Hematopoietic multipotent progenitor cell treated with erythropoietin and hydrocortisone succinate and interleukin-3 and kit ligand, for 8 days (in vitro differentiated cells): ENCODE measurements at places on chromosomes 4 and X.
A peak's percentile ranks its signal among the peaks of the same experiment; 100 is the strongest.

DNA sequence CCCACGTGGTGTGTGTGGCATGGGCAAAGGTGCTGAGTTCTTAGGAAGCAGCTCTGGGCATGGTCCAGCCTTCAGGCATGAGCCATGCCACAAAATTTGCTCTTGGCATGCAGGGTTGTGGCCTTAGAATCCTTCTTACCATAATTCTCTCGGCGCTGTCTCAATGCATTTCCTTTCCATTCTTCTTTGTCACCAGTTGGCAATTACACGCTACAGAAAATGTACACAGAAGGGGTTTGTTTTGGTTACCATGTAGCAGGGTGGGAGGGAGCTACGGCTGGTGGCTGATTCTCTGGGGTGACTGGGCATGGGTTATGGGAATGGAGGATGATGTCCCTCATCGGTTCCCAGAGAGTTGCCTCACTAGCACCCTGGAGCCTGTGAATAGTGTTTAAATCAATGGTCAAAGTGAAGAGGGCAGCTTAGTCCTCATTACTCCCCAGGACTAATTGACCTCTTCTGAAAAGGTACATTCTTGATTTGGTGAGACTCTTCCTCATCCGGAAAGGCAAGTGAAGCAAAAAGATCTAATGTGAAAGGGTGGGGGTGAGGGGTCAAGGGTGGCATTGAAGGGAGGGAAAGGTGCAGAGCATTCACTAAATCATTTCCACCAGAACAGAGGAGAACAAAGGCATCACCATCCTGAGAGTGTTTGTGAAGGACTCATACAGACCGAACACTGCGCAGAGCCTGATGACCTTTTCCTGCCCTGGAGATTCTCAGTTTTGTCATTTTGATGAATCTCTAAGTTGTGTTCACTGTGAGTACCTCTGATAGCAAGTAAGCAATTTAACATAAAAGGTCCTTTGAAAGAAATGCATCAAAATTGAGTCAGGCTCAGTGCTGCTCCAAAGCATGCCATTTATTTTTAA is 199.8 kb upstream of the SFRP2 start:
- no peak for DNase-seq

- DNase-seq: no peak
Observed at GRCh38 chr4:14180166-14180565, 552.6 kb upstream of the BOD1L1 start.

- peak; percentile 1 for DNase-seq
Observed at GRCh38 chrX:34893741-34894140, 48.9 kb upstream of the FAM47B start.

- no peak for DNase-seq
Observed at GRCh38 chr4:67743194-67743593, 11.0 kb downstream of the GNRHR start.

DNA sequence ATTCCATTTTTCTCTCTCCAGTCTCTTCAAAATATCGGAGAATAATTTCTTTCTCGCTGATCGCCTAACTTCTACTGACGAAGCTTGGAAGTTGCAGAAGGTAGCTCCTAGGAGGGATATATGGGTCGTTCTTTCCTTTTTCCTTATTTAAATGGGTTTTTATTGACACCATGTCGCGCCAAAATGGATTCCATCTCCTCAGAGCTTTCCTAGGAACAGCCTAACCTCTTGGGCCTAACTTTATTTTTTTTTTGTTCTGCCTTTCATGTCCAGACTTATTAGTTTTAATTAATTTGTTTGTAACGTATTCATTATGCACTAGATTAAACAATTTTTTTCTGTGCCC is 359.4 kb upstream of the ZCCHC13 start:
- peak; percentile 38 for DNase-seq

- DNase-seq: no peak
Observed at GRCh38 chr4:110046588-110047049, 133.9 kb downstream of the EGF start.

GRCh38 chr4:52822583-52822971 is 39.5 kb upstream of the RASL11B start:
- no peak for DNase-seq

DNA sequence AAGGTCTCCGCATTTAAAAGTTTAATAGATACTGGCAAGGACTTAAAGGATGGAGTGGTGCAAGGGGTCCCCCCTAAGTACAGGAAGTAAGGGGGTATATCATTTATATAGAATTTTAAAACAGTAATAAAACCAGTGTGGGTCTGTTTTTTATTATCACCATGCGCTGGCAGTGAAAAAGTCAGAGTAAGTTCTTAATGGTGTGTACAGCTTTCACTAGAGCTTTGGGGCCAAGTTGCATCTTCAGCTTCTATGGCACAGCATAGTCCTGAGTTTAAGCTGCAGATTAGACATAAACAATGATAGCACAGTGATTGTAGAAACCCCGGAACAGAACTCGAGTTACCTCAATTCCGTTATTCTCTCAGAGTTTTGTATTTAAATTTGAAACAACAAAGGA is 27.6 kb downstream of the RHOH start:
- no peak for DNase-seq

GRCh38 chrX:45505214-45505613 is 304.5 kb upstream of the DIPK2B start:
- DNase-seq: no peak

GRCh38 chrX:93580634-93581033 is 92.7 kb downstream of the NAP1L3 start:
- DNase-seq: no peak

DNA sequence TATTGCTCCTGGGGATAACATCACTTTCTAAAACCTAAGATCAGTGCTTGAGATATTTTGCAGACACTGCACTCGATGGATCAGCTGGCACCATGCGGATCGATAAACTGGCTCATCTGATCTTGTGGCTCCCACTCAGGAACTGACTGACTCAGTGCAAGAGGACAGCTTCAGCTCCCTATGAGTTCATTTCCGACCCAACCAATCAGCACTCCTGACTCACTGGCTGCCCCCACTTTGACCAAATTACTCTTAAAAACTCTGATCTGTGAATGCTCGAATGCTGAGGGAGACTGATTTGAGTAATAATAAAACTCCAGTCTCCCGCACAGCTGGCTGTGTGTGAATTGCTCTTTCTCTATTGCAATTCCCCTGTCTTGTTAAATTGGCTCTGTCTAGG is 110.1 kb downstream of the ANAPC4 start:
- DNase-seq: no peak

- DNase-seq: no peak
Observed at GRCh38 chr4:183157215-183157614, 58.2 kb downstream of the WWC2 start.

DNA sequence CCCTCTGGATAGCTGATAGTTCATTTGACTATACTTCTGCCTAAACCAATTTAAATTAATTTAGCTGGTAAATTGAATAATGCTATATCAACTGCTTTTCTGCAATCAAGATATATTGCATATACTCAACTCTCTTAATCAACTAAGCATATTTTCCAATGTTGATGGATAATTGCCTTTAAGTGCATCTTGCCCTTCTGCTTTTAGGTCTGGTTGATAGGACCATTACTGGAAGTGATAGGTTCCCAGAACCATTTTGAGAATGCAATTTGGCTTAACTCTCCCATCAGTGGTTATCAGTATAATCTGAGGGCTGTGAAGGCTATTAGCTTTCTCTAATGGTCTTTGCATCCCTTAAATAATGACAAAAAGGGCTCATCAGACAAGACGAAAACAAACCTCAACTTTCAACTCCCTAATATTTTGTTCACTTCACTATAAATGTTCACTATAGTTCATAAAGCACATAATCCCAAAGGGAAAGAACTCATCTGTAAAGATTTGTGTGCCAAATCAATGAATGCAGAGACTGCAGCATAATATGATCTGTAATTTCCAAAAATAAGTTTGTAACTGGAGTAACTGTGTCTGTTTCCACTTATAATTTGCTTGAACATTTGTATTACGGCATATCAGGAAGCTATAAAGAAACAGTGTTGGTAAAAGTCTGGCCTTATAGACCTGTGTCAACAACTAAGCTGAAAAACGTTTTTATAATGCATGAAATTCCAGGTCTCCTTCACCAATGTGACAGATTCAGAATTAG is 273.6 kb downstream of the FBXO8 start:
- no peak for DNase-seq

- no peak for DNase-seq
Observed at GRCh38 chr4:29970626-29971025, 749.5 kb upstream of the PCDH7 start.

DNA sequence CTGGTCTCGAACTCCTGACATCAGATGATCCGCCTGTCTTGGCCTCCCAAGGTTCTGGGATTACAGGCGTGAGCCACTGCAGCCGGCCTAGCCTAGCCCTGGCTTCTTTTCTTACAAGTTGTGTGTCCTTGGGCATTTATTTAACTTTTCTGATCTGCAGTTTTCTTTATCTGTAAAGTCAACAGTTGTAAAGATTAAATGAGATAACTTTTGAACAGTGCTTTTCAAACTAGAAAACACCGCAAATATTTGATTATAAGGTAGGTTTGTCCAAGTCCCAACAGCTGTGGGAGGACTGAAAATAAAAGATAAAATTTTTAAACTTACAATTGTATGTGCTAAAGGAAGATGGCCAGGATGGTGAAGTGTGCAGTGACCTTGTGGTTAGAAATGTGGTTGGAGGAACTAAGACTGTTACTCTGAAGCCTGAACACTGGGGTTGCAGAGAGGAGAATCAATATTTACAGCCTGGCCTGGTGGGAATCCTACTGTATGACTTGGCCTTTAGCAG is 44.8 kb downstream of the GSX2 start:
- peak; percentile 35 for DNase-seq

GRCh38 chr4:64539234-64539849 is 130.1 kb upstream of the TECRL start:
- peak; percentile 66 for DNase-seq

- DNase-seq: no peak
Observed at GRCh38 chr4:100557306-100557705, 39.5 kb upstream of the EMCN start.

DNA sequence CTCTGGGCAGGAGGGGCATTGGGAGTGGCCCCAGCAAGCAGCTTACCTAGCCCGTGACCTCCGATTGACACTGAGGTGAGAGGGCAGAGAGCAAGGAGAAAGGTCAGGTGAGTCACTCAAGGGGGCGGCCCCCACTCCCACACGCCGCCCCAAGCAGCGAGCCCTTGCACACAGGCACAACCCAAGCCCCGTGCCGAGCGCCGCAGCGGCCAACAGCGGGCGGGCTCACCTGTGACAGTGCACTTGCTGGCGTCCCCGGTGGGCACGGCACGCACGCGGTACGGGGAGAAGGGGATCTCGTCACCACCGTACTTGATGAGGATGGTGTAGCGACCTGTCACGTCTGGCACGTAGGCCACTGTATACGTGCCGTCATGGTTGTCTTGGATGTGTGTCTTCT is 17.2 kb downstream of the FLNA start:
- DNase-seq: no peak

- no peak for DNase-seq
Observed at GRCh38 chr4:88745581-88746163, 48.0 kb upstream of the NAP1L5 start.

GRCh38 chrX:2635342-2635741 is 55.8 kb upstream of the CD99 start:
- no peak for DNase-seq

DNA sequence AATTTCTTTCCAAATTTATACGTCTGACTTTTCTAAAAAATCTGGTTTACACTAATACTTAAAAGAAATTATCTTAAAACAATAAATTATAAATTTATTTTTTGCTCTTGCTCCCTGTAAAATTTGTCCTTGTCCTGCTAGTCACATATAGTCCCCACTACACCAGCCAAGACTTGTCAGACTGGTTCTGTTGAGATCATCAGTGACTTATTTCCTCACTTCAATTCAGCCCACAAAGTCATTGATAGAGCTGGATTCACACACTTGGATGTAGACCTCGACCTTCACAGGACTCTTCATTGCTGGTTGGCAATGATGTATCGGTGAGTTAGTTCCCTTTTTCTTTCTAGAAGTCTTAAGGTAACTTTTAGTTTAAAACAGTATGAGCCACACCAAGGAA is at the start of gene TMPRSS11E:
Gene TMPRSS11E, plus strand, starts transcription at position 263 of the 400 bp plus-strand sequence. Its CDS starts 50 bp downstream, at position 313.
- DNase-seq: no peak

DNA sequence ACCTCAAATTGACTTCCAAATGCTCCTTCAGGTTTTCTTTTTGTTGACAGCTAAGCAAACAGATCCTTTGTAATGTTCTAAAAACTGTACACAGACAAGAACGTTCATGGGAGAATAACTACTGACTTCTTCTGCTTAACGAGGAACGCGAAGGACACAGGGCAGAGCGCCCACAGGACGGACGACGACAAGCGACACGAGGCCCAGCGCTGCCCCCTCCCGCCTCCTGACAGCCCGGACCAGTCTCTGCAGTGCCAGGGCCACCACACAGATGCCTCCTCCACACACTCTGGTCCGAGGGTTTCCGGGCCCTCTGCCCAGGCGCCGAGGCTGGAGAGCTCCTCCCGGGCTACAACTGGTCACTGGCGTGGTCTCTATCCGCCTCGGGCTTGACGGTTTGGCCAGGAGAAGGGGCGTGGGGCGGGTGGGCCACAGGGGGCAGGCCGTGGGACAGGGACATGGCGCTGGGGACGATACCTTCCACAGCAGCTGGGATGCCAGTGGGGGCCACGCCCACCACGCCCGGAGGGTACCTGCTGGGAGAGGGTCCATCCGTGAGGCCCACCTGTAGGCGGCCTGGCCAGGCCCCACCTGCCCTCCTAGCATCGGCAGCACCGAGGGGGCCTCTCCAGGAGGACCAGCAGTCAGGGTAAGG is 36.9 kb downstream of the CTBP1 start:
- DNase-seq: no peak

GRCh38 chr4:145533001-145533400 is 51.3 kb downstream of the SMAD1 start:
- DNase-seq: no peak

DNA sequence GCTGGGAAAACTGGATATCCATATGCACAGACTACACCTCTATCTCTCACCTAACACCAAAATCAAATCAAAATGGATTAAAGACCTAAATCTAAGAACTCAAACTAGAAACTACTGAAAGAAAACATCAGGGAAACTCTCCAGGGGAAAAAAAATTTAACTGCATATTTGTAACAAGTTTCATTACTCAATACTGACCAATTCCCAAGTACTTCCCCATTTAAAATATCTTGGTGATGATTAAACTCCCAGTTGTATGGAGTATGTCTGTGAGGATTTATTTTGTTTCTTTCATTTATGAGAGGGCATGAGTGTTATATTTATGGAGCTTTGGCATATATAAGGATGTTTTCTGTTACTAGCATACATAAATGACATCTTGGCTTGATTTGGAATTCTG is 112.3 kb upstream of the IL15 start:
- no peak for DNase-seq

GRCh38 chr4:68466185-68466584 is 18.9 kb downstream of the TMPRSS11E start:
- DNase-seq: no peak

- DNase-seq: no peak
Observed at GRCh38 chrX:9282325-9282724, 182.5 kb upstream of the TBL1X start.

- no peak for DNase-seq
Observed at GRCh38 chr4:164614999-164615398, 138.9 kb upstream of the SMIM31 start.

GRCh38 chr4:87500092-87500462 is 29.1 kb downstream of the SPARCL1 start:
- DNase-seq: no peak

DNA sequence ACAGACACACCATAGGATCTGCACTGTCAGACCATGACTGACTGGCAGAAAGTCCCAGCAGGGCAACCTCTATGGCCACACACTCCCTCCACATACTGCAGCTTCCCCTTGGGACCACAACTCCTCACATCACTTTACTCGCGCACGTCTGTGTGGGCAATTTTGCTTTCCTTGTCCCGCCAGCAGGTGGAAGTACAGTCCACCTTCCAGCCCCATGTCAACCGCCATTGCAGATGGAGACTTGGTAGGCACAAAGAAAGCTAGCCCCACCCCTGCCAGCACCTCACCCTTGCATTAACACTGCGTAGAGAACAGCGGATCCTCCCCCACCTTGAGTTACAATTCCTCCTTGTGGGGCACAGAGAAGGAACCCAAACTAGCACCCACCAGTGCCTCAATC is 74.4 kb upstream of the NAP1L2 start:
- DNase-seq: no peak
